ENCODE measurements at places on chromosomes 13 and 19. TPM values are rescaled to one million over a fixed set of nuclear protein-coding genes. Genes with fewer than 3 reads are reported as not detected.

- no peak for DNase-seq
- no peaks in the 10 kb centered on the region for H3K36me3 ChIP-seq
- H3K4me1 ChIP-seq: no peaks in the 10 kb centered on the region
- no peak overlapping the region for H3K27ac ChIP-seq
- H3K4me3 ChIP-seq: no peak overlapping the region
Observed at GRCh38 chr13:98299966-98300350, 122.9 kb upstream of the RNF113B start.

- H3K36me3 ChIP-seq: no peaks in the 10 kb centered on the region
- no peak for DNase-seq
- H3K4me1 ChIP-seq: no peaks in the 10 kb centered on the region
- no peak overlapping the region for H3K27ac ChIP-seq
Observed at GRCh38 chr13:89883893-89884448, 1463.5 kb upstream of the MIR17HG start.

- peaks cover 1% of the 10 kb centered on the region for H3K36me3 ChIP-seq
- no peak overlapping the region for H3K27ac ChIP-seq
- no peak overlapping the region for H3K4me3 ChIP-seq
Observed at GRCh38 chr19:7852851-7853769, 21.1 kb downstream of the PRR36 start.

DNA sequence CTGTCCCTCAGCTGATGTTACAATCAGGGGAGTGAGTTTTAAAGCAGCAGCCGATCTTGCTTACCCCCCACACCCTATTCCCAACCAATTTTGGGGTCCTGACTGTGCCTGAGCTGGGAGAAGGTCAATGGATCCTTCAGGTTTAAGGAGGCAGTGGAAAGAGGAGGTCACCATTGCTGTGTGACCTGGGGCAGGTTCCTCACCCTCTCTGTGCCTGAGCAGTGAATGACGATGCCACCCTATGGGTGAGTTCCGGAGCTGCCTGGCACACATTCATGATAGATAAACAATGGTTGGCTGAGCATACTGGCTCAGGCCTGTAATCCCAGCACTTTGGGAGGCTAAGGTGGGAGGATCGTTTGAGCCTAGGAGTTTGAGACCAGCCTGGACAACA is 20.3 kb upstream of the JUND start:
- H3K36me3 ChIP-seq: peaks cover 4% of the 10 kb centered on the region
- no peaks in the 10 kb centered on the region for H3K27me3 ChIP-seq
- no peak for DNase-seq
- peak overlapping the region; percentile 67 for H3K27ac ChIP-seq

GRCh38 chr19:30385666-30386065 is 13.5 kb downstream of the ZNF536 start:
- H3K27ac ChIP-seq: no peak overlapping the region
- no peaks in the 10 kb centered on the region for H3K36me3 ChIP-seq
- DNase-seq: no peak
- no peaks in the 10 kb centered on the region for H3K4me1 ChIP-seq

DNA sequence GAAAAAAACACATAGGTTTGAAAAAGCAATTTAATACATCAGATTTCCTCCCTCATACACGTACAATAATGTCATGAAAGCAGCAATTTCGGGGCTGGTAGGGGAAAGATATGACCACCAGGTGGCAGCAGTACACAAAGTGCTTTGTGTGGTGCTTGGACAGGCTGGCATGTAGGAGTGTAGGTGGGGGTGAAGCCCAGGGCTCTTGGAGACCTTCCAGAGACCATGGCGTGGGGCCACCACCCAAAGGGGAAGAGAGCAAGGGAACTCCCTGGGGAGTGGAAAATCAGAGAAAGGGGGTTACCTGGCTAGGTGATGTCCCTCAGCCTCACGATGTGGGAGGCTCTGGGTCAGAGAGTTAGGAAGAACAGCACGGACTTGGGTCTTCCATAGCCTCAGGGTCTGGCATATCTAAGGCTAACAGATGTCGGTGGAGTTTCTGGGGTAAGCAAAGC is 11.8 kb upstream of the CCNA1 start:
- H3K4me1 ChIP-seq: peaks cover 13% of the 10 kb centered on the region
- no peak overlapping the region for H3K4me3 ChIP-seq
- peaks cover 1% of the 10 kb centered on the region for H3K36me3 ChIP-seq
- peaks cover 60% of the 10 kb centered on the region for H3K27me3 ChIP-seq
- peak overlapping the region; percentile 8 for H3K27ac ChIP-seq
- DNase-seq: peak; percentile 85

- H3K27me3 ChIP-seq: no peaks in the 10 kb centered on the region
- H3K36me3 ChIP-seq: peaks cover 20% of the 10 kb centered on the region
- no peak overlapping the region for H3K27ac ChIP-seq
- H3K4me1 ChIP-seq: peaks cover 28% of the 10 kb centered on the region
- DNase-seq: peak; percentile 54
Observed at GRCh38 chr19:900302-901111, 7.2 kb downstream of the RNU6-9 start.

DNA sequence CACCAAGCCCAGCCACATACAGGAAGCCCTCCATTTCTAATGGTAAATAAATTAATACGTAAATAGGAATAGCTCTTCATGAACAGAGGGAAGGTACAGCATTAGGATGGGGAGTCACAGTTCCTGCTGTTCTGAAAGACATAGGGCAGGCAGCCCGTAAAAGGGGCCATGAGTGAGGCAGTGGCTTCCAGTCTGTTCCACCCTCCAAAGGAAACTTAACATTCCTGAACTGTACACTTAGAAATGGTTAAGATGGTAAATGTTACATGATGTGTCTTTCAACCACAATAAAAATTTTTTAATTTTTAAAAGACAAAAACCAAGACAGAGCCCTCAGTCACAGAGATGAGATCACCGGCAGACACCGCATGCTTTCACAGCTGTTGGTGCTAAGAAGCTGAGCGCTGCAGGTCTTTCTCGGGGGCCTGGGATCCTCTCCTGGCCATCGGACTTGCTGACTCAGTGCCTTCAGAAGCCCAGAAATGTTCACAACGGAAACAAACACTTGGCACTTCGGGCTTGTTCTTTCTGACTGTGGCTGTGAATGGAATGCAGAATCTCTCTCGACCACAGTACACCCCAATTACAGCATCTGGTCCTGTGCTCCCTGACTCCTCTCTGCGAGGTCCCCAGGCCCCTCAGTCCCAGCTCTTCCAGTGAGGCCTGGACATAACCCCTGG is 36.4 kb downstream of the EPS15L1 start:
- no peak overlapping the region for H3K27ac ChIP-seq
- no peak overlapping the region for H3K4me3 ChIP-seq
- H3K4me1 ChIP-seq: no peaks in the 10 kb centered on the region
- peaks cover 12% of the 10 kb centered on the region for H3K36me3 ChIP-seq
- no peaks in the 10 kb centered on the region for H3K27me3 ChIP-seq
- no peak for DNase-seq

TRAPPC6A gene
- total RNA-seq: 28.1 TPM

GRCh38 chr13:96032717-96033116 is 20.5 kb downstream of the UGGT2 start:
- H3K4me3 ChIP-seq: no peak overlapping the region
- H3K27ac ChIP-seq: no peak overlapping the region
- peaks cover 5% of the 10 kb centered on the region for H3K27me3 ChIP-seq
- DNase-seq: no peak

TUBB4A gene
- total RNA-seq: 6.4 TPM

LGALS14 gene
- total RNA-seq: 1.2 TPM

DNA sequence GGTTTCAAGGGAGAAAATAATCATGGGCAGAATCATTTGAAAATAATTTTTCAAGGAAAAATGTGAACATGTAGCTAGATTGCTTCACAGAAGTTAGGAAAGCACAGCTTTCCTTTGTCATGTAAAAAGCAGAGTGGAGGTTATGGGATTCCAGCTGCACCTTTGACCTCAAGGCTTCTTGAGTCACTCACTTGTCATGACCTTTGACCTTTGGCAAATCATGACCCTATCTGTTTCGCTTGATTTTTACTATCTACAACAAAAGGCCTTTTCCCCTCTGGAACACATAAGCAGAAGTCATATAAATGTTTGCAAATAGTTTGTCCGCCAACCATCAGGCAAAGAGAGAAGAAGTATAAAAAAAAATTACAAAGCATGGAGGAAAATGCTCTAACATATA is 210.7 kb upstream of the MIR17HG start:
- H3K27me3 ChIP-seq: peaks cover 2% of the 10 kb centered on the region
- no peak overlapping the region for H3K4me3 ChIP-seq
- H3K36me3 ChIP-seq: no peaks in the 10 kb centered on the region

- peaks cover 9% of the 10 kb centered on the region for H3K27me3 ChIP-seq
- H3K36me3 ChIP-seq: peaks cover under 1% of the 10 kb centered on the region
- H3K4me3 ChIP-seq: peak overlapping the region; percentile 38
- H3K27ac ChIP-seq: no peak overlapping the region
Observed at GRCh38 chr19:54164369-54165068, 5.0 kb upstream of the LENG1 start.

GRCh38 chr13:103250071-103250470 is 183.9 kb upstream of the SLC10A2 start:
- DNase-seq: no peak
- H3K27ac ChIP-seq: no peak overlapping the region
- H3K36me3 ChIP-seq: no peaks in the 10 kb centered on the region
- H3K4me3 ChIP-seq: no peak overlapping the region

DNA sequence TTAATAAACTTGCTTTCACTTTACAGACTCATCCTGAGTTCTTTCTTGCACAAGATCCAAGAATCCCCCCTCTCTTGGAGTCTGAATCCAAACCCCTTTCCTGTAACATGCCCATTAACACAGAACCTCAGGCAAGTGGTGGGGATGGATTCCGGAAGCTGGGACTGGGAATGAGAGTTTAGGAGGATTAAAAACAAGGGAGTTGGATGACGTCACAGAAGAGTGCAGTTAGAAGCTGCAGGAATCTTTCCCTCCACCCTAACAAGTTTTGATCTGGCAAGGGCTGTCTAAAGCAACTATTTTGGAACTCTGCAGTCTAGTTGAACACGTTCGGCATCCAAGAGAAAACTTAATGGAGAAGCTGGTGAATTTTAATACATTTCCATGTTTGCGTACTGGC is 48.2 kb upstream of the PEPD start:
- no peak for DNase-seq
- H3K4me1 ChIP-seq: no peaks in the 10 kb centered on the region
- no peak overlapping the region for H3K4me3 ChIP-seq
- H3K27me3 ChIP-seq: peaks cover 28% of the 10 kb centered on the region
- H3K36me3 ChIP-seq: no peaks in the 10 kb centered on the region
- no peak overlapping the region for H3K27ac ChIP-seq
